ENCODE measurements at places on chromosomes 16 and 17.
A peak's percentile ranks its signal among the peaks of the same experiment; 100 is the strongest.

DNA sequence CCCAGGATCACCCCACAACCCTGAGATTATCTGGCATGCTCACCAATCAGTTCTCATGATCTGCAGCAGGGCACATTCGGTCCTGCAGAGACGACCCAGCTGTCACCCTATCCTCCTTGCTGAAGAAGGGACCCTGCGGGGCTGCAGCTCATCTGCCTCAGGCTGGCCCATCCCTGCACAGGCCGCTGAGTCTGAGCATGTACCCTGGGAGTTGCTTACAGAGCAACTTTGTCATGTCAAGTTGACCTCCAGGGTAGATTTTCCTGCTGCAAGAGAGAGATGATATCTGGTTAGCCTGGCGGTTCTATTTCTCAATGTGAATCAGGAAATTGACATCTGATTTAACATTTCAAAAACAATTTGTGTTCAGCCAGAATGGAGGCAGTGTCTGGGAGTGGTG lies 36.0 kb upstream of the ADCY9 start:
- no peak for DNase-seq

GRCh38 chr17:11441004-11441403 lies 157.3 kb upstream of the DNAH9 start:
- DNase-seq = no peak

DNA sequence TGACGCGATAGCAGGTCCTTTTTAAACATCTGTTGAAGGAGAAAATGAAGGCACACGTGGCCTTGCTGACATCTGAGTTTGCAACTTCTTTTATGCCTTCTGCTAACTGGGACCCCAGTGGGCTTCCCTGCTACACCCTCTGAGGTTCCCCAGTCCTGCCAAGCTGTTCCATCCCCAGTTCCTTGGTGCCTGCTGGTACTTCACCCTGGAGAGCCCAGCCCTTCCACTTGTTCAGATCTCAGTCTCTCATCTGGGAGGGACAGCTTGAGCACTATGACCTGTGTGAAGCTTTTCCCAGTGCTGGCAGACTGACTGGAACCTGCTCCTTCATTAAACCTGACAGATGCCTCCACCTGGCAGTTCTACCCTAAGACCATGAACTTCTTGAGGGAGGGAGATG lies 95.5 kb downstream of the WWOX start:
- no peak for DNase-seq

GRCh38 chr17:13776027-13776551 lies 174.4 kb upstream of the HS3ST3A1 start:
- no peak for DNase-seq

DNA sequence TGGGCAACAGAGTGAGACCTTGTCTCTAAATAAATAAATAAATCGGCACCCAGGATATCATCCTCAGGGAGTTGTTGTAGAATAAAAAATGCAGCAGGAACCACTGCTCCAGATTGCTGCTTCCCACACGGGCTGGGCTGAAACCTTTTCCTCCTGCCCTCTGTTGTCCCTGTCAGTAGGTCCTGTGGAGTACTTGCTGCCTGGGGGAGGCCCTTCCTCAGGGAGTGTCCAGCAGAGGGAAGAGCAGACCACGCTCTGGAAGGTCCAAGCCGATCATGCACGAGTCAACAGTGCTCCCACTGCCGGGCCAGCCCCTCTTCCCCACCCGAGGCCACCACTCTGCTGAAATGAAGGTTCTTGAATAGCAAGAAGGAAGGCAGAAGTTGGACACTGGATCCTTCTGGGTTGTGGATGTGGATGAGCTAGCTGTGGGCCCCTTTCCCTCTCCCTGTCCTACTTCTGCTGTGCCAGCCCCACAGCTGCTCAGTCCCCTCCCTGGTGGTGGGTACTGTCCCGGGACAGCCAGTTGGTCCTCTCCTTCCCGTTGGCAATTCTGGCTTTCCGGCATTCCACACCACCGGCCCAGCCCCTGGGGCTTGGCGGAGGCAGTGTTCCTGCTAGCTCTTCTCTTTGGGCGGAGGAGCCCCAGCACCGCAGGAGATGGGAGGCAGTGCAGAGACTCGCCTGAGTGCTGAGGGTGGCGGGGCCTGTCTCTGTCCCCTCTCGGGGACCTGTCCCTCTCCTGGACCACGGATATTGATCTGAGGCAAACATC lies 10.8 kb downstream of the CDK5R1 start:
- DNase-seq = no peak

- peak; percentile 57 for DNase-seq
These were observed 697 bp downstream of the NOL11 start for GRCh38 chr17:67718325-67718941.

- no peak for DNase-seq
These were observed 26.2 kb upstream of the ADORA2B start for GRCh38 chr17:15918661-15919259.

- DNase-seq = no peak
These were observed 17.3 kb downstream of the CCR7 start for GRCh38 chr17:40547785-40548478.

DNA sequence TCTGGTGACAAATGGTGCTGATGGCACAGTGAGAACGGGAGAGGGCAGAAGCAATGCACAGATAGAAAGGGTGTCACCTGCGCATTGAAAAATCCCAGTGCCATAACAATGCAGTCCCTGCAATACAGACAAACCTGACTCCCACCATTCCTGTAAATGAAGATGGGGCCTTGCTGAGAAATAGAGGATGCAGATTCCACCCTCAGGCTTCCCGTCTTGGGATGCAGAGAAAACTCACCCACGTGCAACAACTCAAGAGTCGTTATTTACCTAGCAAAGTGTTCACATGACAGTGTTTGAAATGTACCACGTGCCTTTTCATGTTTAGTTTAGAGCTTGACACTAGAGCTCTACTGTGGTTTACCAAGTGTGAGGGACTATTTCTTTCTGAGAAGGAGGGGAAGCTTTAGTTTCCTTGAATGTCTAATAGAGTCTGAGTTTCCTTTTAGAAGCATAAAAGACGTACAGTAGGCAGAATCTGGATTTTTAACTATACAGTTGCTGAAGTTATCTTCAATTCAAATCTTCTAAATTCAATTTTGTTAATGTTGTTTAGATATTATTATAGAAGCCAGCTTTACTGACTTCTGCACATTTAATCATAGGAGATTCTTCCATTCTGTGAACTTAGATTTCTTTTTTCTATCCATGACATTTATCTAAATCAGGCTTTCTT lies 35.6 kb downstream of the WWOX start:
- DNase-seq = peak; percentile 10

GRCh38 chr16:179211-180092 lies 807 bp upstream of the HBQ1 start:
- no peak for DNase-seq

DNA sequence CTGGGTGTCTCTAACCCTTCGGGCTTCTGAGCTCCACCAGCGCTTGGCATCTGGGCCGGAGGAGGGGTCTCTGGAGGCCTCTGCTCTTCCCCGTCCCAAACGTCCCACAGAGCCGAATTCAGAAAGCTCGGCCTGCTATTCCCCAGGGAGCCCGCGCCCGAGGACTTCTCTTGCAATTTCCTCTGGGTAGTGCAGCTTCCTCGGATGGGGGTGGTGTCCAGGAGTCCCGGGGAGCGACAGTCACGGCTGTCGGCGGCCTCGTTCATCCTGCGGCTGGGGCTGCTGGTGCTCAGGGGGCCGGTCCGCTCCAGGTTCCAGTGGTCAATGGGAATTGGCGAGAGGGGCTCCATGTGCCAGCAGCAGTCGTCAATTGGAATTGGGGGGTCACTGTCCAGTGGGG lies 11.8 kb upstream of the NLRC3 start:
- no peak for DNase-seq

DNA sequence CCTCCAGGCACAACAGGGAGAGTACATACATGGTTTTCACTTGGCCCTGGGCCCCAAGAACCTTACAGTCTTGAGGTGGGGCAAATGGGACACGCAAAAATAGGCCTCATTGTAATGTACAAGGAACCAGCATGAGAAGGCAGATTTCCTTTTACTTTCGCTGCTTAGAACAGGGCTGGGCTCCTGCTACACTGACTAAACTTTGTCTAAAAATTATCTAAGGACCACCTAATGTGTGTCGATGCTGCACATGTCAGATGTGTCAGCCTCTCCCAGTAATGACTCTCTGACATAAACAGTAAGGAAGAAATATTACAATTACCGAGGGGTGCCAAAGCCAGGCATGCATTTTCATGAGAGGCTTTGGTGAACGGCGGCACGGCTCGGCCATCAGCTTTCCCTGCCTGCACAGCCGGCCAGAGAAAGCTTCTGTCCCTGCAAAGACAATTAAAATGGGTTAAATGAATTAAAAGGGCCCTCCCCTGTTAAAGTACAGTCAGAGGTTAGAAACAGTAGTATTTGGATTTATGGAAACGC lies 224.2 kb upstream of the IRX3 start:
- no peak for DNase-seq

DNA sequence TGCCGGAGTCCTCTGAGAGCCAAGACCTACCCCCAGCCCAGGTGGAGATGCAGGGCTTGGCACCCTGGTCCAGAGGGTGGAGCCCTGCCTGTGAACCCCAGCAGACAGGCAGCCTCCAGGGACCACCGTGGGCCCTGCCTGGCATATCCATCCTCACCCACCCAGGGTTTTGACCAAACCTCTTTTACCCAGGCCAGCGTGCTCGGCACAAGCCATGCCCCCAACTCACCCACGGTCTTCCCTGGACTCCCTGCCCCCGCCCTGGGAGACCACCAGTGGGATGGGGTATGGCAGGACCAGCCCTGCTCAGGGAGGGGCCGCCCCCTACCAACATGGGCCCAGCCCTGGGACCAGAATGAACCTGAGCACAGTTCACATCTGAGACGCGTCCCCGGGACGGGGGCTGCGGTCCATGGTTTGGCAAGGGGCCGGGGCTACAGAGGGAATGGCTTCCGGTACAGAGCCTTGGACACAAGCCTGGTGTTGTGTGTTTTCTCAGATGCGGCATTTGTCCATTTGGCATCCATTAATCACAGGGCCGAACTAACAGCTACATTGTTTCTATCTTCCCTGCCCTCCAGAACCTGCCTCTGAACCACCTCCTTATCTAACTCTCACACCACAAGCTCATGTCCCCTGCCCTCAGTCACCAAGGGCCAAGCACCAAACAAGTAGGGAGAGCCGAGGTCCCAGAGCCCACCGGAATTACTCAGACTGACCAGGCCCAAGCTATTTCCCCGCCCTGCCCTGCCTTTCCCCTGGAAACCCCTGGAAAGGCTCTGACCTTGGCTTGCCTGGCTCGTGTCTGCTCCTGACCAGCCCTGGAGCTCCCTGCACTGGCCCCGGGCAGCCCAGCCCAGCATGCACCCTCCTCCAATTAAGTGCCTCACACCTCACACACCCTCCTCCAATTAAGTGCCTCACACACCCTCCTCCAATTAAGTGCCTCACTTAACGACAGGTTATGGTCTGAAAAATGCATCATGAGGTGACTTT lies 14.1 kb downstream of the HS3ST6 start:
- no peak for DNase-seq

DNA sequence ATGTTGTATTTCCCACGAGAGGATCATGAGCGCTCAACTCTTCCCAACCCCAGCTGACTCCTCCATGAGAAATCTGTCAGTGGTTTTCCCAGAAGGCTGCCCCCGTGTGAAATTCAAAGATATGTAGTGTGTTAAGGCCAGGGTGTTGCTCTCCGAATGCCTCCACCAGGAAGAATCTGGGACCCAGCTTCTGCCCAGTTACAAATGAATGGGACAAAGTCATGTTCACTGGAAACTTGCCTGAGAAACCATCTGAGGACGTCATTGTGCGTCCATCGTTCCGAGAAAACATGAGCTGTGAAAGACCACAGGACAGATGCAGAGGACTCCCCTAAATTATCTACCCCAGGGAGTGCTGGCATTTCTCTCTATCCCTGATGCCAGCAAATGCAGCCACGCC lies 86.0 kb downstream of the AIPL1 start:
- no peak for DNase-seq

- DNase-seq = no peak
These were observed 195.9 kb upstream of the C17orf78 start for GRCh38 chr17:37179893-37180292.

Measured in activated CD4-positive, alpha-beta T cell treated with anti-CD3 and anti-CD28 coated beads, Interleukin-2, amount 50 U/mL, for 16 hours (primary cell).